ENCODE measurements at places on chromosomes 3 and 15.

DNA sequence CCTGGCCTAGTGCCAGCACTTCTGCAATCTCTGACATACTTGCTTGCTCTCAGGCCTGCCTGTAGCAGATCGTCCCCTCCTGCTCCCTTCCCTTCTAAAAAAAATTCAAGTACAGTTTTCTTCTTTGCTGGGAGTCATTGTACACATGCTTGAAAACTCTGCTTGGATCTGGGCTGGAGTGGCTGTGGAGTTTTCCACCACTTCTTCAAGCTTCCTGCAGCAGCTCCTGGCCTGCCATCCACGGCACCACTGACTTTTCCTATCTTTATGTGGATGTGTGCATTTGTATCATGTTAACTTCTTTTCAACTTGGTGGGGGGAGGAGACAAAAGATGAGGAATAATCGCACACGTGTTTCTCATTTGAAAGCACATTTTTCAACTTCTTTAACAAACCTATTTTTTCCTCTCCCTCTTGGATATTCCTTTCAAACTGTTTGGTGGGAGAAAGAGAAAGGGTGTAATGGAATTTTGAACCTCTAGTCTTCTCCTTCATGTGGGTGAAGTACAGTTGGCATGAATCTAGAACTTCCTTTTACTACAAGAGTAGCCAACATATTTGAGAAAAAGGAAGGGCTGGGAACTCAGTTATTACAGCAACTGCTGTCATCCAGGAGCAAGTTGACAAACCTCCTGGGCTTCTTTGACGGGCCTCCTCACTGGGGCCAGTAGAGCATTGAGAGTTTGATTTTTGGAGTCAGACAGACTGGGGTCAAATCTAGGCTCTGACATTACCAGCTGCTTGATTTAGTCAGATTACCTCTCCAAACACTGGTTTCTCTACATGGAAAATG, 61.2 kb upstream of the LRTM1 start:
- H3K36me3 ChIP-seq = no peaks in the 10 kb centered on the region
- H3K4me1 ChIP-seq = no peaks in the 10 kb centered on the region
- no peak overlapping the region for H3K4me3 ChIP-seq
- H3K27me3 ChIP-seq = no peaks in the 10 kb centered on the region

DNA sequence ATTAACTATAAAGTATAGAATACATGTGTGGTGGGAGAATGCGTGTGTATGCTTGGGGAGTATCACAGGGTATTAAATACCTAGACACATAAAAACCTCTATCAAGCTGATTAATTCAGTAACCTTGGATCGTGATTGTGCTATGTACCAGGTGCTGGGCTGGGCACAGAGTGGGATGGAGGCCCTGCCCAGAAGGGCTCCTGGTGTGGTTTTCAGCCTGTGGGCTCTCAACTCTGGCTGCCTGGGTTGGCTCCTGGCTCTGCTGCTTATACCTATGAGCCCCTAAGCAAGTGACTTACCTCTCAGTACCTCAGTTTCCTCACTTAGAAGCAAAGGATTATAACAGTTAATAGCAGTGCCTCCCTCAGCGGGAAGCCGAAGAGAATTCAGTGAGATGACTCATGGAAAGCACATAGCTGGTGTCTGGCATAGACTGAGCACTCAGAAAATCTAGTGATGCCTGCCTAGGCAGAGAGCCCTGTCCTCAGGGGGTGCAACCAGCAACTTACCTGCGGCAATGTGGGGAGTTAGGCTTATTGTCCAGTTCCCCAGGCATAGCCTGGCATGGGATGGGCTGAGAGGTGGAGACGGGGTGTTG, 90.6 kb upstream of the MYZAP start:
- H3K36me3 ChIP-seq = no peaks in the 10 kb centered on the region
- no peaks in the 10 kb centered on the region for H3K27me3 ChIP-seq
- H3K27ac ChIP-seq = no peak overlapping the region
- H3K4me1 ChIP-seq = no peaks in the 10 kb centered on the region
- DNase-seq = no peak

DNA sequence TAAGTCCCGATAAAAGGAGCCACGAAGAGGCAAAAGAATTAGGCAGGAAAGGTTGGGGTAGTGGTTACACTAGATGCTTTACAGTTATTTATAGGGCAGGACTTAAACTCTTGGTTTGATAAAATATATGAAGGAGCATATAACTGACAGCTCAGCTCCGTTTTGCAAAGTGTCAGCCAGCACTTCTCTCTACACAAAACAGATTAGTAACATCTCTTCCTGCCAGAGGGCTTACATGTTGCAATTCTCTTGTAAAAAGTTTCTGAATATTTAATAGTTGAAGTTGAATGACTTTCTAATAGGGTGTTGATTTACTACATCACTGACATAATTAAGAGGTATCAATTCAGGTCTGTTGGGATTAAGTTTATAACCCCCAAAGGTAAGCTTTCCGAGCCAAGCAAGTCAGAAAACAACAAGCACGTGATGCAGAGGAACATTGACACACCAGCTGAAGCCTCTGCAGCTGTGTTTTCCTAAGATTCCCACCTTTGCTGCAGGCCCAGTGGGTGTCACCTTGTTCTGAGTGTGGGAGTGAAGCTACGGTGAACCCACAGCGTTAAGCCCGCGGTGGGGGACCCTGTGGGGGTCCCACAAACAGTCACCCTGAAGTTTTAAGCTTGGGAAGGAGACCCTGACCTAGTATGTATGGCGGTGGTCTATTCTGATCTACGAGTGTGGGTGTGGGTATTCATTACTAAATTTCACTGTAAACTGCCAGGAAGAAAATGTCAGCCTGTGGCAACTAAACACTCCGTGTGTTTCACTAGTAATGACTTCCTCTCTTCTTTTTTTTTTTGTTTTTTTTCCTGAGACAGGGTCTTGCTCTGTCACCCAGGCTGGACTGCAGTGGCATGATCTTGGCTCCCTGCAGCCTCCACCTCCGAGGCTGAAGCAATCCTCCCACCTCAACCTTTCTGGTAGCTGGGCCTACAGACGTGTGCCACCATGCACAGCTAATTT, 22.0 kb upstream of the ATP13A3 start:
- H3K4me3 ChIP-seq = no peak overlapping the region
- no peaks in the 10 kb centered on the region for H3K4me1 ChIP-seq
- H3K36me3 ChIP-seq = no peaks in the 10 kb centered on the region
- H3K27ac ChIP-seq = no peak overlapping the region
- no peaks in the 10 kb centered on the region for H3K27me3 ChIP-seq
- DNase-seq = no peak

- no peaks in the 10 kb centered on the region for H3K27me3 ChIP-seq
- H3K36me3 ChIP-seq = no peaks in the 10 kb centered on the region
- no peak overlapping the region for H3K27ac ChIP-seq
- H3K4me3 ChIP-seq = no peak overlapping the region
- no peak for DNase-seq
Observed at GRCh38 chr3:17558565-17558964, 183.9 kb downstream of the TBC1D5 start.

DNA sequence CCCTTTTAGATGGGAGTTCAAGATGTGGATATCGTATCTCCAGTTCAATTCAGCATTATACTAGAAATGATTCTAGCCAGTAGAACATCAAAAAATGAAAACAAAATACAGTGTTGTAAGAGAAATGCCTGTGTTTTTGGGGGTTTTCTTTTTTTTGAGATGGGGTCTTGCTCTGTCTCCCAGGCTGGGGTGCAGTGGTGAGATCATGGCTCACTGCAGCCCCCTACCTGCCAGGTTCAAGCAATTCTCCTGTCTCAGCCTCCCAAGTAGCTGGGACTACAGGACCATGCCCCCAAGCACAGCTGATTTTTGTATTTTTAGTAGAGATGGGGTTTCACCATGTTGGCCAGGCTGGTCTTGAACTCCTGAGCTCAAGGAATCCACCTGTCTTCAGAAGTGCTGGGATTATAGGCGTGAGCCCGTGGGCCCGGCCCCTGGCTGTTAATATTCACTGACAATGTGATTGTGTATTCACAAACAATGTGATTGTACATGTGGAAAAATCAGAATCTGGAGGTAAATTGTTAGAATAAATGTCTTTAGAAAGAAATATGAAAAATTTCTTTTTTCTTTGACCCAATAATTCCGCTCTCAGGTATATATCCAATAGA, 59.0 kb downstream of the ARIH1 start:
- DNase-seq = no peak
- no peaks in the 10 kb centered on the region for H3K27me3 ChIP-seq
- no peaks in the 10 kb centered on the region for H3K36me3 ChIP-seq
- peaks cover 9% of the 10 kb centered on the region for H3K4me1 ChIP-seq
- H3K27ac ChIP-seq = no peak overlapping the region
- H3K4me3 ChIP-seq = no peak overlapping the region

- H3K27ac ChIP-seq = no peak overlapping the region
- DNase-seq = no peak
- no peaks in the 10 kb centered on the region for H3K36me3 ChIP-seq
Observed at GRCh38 chr3:178480795-178481194, 55.4 kb upstream of the KCNMB2 start.

DNA sequence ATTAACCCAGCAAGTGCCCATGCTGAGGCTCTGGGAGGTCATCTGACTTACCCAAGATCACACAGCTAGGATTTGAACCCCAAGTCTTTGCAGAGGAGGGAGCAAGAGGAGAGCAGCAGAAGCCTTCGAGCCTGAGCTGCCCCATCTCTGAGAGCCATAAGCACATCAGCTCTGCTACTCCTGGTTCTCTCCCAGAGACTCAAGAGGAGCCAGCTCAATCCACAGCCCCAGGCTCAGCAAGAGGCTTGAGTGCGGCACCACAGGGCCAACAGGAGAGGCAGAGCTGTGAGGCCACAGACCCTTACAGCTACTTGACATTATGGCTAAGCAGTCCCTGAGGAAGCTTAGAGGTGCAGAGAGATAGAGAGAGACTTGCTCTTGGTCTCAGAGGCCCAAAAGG, 15.9 kb upstream of the NTRK3 start:
- no peak overlapping the region for H3K27ac ChIP-seq
- no peaks in the 10 kb centered on the region for H3K36me3 ChIP-seq
- DNase-seq = no peak
- H3K27me3 ChIP-seq = no peaks in the 10 kb centered on the region

GRCh38 chr15:66039117-66039871, 170.0 kb downstream of the RAB11A start:
- no peaks in the 10 kb centered on the region for H3K27me3 ChIP-seq
- no peaks in the 10 kb centered on the region for H3K4me1 ChIP-seq
- no peak overlapping the region for H3K27ac ChIP-seq
- no peaks in the 10 kb centered on the region for H3K36me3 ChIP-seq
- H3K4me3 ChIP-seq = no peak overlapping the region

- no peak overlapping the region for H3K27ac ChIP-seq
- no peaks in the 10 kb centered on the region for H3K36me3 ChIP-seq
- DNase-seq = no peak
- H3K27me3 ChIP-seq = no peaks in the 10 kb centered on the region
- no peaks in the 10 kb centered on the region for H3K4me1 ChIP-seq
- no peak overlapping the region for H3K4me3 ChIP-seq
Observed at GRCh38 chr15:58536414-58536813, 104.6 kb downstream of the LIPC start.

- no peak overlapping the region for H3K27ac ChIP-seq
- no peaks in the 10 kb centered on the region for H3K27me3 ChIP-seq
- DNase-seq = no peak
- no peaks in the 10 kb centered on the region for H3K36me3 ChIP-seq
- H3K4me1 ChIP-seq = no peaks in the 10 kb centered on the region
- no peak overlapping the region for H3K4me3 ChIP-seq
Observed at GRCh38 chr15:59364248-59364647, 8.4 kb downstream of the MYO1E start.

DNA sequence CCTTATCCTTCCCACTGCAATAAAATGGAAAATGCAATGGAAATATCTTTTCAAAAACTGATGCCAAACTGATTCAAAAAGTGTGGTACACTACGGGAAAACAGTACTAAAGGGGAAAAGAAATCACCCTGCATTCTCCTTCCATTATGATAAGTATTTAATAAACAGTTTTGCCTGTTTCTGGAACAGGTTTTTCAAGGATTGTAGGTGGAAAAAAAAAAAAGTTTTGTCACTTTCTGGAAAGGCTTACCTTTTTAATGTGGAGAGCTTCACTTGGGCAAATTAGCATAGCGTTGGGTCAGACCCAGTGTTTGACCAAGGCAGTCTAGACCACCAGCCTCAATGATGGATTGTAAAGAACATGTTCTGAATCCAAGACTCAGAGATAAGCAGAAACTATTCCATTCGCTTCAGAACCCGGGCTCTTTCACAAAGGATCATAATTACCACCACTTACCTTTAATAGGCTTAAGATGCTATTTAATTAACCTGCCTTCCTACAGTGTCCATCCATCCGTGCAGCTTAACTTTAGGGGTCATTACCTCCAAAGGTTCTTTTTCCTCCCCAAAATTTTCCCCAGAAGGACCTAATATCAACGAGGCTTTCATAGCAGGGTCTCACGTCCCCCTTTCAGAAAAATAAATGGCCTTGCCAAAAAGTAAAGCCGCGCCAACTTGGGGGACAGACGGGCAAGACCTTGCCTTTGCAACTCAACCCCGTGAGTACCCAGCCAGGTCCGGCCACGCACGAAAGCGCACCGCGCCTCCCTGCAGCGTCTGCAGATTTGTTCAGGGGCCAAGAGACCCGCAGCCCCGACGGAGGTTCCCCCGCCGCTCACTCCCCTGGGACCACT, 1.0 kb downstream of the DCBLD2 start:
- H3K36me3 ChIP-seq = no peaks in the 10 kb centered on the region
- peak overlapping the region; percentile 66 for H3K4me3 ChIP-seq
- H3K27me3 ChIP-seq = peaks cover 4% of the 10 kb centered on the region

DNA sequence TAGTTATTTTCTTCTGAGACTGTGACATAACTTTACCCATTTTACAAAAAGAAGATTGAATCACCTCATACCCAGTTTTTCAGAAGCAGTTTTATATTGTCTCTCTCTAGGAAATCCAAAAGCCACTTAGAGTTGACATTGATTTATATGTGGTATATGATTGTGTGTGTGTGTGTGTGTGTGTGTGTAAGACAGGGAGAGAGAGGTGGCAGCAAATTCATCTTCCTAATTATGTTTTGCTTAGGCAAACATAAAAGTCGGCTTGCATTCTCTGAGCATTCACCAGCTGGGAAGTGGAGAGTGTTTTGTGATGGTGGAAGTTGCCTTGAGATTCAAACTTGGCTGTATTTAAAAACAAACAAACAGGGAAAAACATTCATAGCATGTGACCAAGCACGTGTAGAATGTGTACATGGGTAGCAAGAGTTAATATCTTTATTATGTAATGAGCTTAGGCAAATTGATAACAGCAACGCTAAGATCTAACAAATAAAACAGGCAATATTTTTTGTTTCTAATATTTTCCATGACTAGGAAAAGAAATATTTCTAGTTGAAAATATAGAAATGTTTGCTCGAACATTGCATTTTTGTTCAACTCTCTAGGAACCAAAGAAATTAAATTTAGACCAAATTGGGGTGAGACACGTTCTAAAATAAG, 64.4 kb upstream of the IGF1R start:
- no peaks in the 10 kb centered on the region for H3K36me3 ChIP-seq
- H3K27me3 ChIP-seq = no peaks in the 10 kb centered on the region
- no peaks in the 10 kb centered on the region for H3K4me1 ChIP-seq
- no peak overlapping the region for H3K27ac ChIP-seq

DNA sequence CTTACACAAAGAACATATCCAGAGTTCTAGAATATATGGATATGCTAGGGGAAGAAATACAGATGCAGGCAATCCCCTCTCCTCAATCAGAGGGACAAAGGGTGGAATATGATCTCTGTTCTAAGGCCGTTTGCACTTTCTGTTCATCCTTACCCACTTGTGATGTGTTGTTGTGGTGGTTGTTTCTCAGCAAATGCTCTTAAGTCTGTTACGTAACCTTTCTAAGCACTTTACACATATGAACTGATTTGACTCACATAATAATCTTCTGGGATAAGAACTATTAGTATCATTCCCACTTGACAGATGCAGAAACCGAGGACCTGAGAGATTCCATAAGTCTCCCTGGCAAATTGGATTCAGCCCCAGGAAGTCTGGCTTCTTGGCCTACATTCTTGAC, 40.5 kb downstream of the NGRN start:
- no peak overlapping the region for H3K4me3 ChIP-seq
- no peak for DNase-seq
- no peak overlapping the region for H3K27ac ChIP-seq
- H3K27me3 ChIP-seq = no peaks in the 10 kb centered on the region

Measured in effector memory CD4-positive, alpha-beta T cell (primary cell).